GM12891 (cell line): ENCODE measurements at places on chromosomes 2 and 18.

DNA sequence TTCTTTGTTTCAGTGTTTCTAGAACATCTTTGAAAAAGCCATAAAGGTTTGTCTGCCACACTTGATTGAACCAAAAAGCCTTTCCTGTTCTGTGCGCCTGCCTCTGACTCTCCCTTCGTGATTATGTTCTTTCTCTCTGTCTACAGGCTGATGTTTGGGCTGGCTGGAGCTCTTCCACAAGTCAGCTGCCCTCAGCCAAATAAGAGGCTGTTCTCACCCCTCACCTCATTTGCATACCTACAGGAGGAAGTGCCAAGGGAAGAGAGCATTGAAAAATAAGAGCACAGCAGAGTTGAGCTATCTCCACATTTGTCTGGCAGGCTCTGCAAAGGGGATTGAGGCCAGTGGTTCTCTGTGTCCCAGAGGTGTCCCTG, 15.8 kb downstream of the INPP5D start:
- no peak for DNase-seq

- no peak for DNase-seq
Measured at GRCh38 chr2:7405861-7406715, 488.9 kb downstream of the RNF144A start.

- no peak for DNase-seq
Measured at GRCh38 chr2:40034198-40034597, 255.1 kb upstream of the THUMPD2 start.

GRCh38 chr2:139469985-139470384, 689.8 kb upstream of the NXPH2 start:
- DNase-seq = no peak

DNA sequence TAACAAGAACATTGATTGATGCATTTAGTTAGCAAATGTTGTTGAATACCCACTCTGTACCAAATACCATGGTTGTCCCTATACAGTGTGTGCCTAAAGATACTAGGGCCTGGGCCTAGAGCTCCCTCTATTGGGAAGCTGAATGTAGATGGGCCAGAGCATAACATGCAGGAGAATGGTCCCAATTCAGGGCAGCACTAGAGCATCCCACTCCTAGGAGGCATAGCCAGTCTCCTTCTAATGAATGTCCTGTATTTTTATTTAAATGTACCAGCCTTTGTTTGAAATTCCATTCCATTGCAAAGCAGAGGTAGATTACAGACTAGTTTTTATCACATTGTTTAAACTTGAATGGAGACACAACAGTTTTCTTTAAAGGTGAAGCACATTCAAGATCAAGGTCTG, 90.6 kb downstream of the FEZ2 start:
- DNase-seq = peak; percentile 24

- no peak for DNase-seq
Measured at GRCh38 chr18:57853864-57854263, 50.7 kb upstream of the ATP8B1 start.

- no peak for DNase-seq
Measured at GRCh38 chr2:156562124-156562523, 125.9 kb downstream of the GPD2 start.

DNA sequence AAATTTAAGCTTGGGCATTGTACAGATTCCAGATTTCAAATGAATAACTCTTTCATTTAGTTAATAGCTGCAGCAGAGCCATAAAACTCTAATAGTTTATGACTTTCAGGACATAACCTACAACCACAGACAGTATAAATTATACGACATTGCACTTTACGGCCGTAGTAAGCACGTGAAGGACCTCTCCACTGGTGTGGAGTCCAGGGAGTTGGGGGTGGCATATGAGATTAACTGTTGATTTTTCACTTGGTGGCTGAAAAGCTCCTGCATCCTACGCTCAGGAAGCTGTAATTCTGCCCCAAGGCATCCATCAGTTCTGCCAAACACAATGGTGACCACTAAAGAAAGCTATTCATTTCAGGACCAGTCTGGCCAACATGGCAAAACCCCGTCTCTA, 376.2 kb downstream of the SOX11 start:
- no peak for DNase-seq

GRCh38 chr2:134852518-134852917, 14.1 kb downstream of the ACMSD start:
- no peak for DNase-seq

- no peak for DNase-seq
Measured at GRCh38 chr2:36079793-36080192, 275.8 kb upstream of the CRIM1 start.

GRCh38 chr18:26091047-26091630, 726 bp upstream of the SS18 start:
- no peak for DNase-seq

DNA sequence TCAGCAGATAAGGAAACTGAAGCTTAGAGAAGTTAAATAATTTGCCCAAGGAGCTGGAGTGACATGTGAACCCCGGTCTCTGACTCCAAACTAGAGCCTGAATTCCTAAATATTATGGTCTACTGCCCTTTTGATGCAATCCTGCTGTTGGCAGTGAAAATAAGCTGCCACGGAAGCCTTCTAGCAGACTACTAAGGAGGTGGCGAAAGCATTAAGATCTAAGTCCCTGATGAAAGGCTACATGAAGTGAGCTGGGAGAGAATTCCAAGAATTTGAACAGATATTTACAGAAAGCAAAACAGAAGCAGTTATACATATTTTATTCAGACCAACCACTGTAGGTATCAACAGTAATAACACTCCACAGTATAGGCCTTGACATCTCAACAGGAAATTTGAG, 28.1 kb downstream of the TRMT61B start:
- DNase-seq = no peak

- no peak for DNase-seq
Measured at GRCh38 chr2:905091-905832, 45.4 kb upstream of the SNTG2 start.

DNA sequence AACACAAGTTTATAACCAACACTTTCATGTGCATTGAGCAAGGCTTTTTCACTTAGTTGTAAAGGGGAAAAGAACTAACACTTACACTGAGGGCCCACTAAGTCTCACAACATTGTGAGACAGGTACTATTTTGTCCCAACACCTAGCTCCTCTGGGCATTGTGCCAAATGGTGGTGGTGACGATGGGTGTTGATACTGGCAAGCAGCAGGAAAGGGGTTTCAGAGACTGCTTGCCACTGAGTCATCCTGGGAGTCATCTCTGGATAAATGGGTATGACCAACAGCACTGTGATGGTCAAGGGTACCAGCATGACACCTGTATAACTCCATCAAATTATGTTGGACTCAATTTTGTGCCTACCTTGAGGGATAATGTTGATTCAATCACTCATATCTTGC, 138.8 kb upstream of the ITGA6 start:
- DNase-seq = no peak

- DNase-seq = no peak
Measured at GRCh38 chr18:79139206-79139605, 70.0 kb downstream of the ATP9B start.

DNA sequence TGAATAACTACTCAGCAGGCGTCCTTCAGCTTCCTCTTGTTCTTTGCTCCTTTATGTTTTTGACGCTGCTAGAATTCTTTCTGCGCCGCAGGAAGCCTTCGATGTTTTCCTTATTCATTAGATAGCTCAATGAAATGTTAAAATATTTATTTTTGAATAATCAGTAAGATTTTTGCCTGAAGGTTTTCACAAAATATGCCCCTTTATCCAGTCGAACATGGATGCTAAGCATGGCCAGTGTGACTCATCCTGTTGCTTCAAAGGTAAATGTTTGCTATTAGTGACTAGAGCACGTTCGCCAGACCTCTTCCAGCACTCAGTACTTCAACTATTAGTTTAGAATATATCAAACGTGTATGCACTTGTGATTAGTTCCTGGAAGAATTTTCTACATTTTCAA, 7.6 kb upstream of the MEIS1 start:
- DNase-seq = no peak

GRCh38 chr2:177983183-177983788, 89.3 kb downstream of the PDE11A start:
- peak; percentile 15 for DNase-seq

GRCh38 chr2:128967646-128968045, 649.0 kb upstream of the HS6ST1 start:
- no peak for DNase-seq

DNA sequence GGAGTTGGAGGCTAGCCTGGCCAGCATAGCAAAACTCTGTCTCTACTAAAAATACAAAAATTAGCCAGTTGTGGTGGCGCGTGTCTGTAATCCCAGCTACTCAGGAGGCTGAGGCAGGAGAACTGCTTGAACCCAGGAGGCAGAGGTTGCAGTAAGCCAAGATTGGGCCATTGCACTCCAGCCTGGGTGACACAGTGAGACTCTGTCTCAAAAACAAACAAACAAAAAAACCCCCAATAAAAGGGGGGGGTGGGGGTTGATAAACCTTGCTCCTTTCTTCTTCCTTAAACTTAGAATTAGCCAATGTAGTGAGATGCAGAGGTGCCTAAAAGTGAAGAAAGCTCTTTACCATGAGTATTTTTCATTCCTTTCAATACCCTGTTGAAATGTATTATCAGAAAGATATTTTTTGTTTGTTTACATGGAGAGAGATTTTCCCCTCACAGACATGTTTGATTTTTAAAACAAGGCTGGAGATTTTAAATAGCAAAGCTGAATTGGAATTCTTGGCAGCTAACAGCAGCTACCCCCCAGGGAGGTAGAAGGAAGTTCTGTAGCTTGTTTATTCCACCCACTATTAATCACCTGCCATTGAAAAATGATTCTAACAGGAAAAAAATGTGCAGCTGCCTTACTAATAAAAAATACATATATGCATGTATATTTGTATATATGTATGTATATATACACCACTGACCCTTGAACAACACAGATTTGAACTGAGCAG, 48.6 kb downstream of the GYPC start:
- DNase-seq = no peak

GRCh38 chr2:71555798-71556454, 102.6 kb downstream of the DYSF start:
- no peak for DNase-seq

GRCh38 chr18:10669441-10670100, 143.7 kb downstream of the NAPG start:
- DNase-seq = no peak
